ENCODE measurements at places on chromosomes 7 and 10.

DNA sequence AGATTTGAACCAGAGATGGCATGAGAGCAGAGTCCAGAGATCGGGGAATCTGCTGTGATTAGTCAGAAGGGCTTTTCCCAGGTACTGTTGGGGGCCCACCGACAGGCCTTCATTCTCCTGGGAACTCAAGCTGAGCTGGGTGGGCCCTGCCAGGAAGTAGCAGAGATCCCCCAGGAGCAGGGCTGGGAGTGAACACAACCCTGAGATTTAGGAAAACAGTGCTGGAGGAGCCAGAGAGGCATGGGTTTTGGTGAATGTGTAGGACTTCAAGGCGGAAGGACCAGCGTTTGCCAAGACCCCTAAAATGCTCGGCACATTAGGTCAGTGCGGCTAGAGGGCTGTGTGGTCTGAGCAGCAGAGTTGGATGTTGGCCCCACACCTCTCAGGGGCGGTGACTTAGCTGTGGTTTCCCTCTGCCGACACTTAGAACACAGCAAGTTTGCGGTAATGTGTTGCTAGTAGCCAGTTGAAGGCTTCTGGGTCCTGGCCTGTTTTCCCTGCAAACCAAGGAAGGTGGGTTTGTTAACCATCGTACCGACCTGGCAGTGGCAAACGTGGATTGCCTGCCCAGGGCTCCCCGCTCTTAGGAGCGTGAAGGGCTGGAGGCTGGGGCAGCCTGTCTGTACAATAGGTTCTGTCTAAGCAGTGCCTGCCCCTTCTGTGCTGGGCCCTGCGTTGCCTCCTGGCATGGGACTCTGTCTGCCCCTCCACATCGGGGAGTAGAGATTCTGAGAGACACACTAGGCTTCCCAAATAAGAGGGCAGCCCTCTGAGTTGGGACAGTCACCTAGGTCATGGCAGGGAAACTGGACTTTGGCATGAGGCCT is 14.0 kb downstream of the NACAD start:
- H3K36me3 ChIP-seq = peaks cover 26% of the 10 kb centered on the region
- no peaks in the 10 kb centered on the region for H3K4me1 ChIP-seq
- DNase-seq = no peak
- no peak overlapping the region for H3K4me3 ChIP-seq
- no peak overlapping the region for H3K27ac ChIP-seq

GRCh38 chr10:75137533-75138438 is 26.3 kb downstream of the SAMD8 start:
- H3K4me1 ChIP-seq = peaks cover 32% of the 10 kb centered on the region
- peak overlapping the region; percentile 13 for H3K27ac ChIP-seq
- DNase-seq = no peak

DNA sequence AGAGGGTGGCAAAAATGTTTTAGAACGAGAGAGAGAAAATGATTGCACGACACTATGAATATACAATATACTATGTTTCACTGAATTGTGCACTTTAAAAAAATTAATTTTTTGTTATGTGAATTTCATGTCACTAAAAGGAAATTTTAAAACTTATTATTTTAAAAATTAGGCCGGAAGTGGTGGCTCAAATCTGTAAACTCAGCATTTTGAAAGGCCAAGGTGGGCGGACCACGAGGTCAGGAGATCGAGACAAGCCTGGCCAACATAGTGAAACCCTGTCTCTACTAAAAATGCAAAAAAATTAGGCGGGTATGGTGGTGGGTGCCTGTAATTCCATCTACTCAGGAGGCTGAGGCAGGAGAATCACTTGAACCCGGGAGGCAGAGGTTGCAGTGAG is 642.5 kb downstream of the XPNPEP1 start:
- H3K27me3 ChIP-seq = no peaks in the 10 kb centered on the region
- DNase-seq = no peak
- H3K4me1 ChIP-seq = no peaks in the 10 kb centered on the region
- no peak overlapping the region for H3K27ac ChIP-seq

DNA sequence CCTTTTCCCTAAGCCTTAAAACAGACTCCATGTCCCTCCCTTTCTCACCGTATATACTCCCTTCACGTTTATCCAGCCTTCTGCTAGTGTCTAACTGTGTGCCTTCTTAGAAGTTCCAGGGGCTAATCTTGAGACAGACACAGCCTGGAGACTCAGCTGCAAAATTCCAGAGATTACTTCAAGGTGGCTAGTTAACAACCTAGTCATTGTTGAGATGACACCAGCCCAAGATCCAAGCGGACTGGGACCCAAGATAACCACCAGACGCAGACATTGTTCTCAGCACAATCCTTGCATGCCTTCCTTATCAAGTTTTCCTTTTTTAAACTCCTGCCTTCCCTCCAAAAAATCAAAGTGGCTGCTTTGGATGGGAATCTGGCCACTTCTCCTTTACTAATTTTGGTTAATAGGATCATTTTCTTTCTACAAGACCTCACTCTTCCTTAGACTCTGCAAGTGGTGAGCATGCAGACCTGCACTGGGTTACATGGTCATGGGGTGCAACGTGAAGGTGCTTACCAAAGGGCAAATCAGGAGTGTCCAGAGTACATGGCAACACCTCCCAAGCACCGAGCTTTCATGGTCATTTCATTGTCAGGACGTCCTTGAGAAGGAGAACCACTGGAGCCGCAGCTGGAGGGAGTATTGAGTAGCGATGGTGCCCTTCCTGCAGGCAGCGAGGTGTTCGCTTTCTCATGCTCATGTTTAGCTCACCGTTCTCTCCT is 69.7 kb downstream of the ANLN start:
- H3K27ac ChIP-seq = no peak overlapping the region
- DNase-seq = no peak

DNA sequence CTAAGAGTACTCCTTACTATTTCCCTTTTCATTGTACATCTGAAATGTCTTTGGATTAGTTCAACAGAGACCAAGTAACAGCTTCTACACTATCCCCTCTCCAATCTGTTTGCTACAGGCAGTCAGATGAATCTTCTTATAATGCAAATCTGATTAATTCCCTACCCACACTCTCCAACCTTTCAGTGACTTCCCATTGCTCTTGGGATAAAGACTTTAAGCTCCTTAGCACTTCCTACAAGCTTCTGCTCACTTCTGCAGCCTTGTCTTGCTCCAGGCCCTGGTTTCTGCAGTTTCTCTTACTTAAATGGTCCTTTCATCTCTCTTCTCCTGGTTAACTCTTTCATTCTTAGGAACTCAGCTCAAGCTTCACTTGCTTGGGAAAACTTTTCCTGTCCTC is 65.2 kb upstream of the FEZF1 start:
- H3K4me1 ChIP-seq = no peaks in the 10 kb centered on the region
- no peak for DNase-seq
- no peaks in the 10 kb centered on the region for H3K36me3 ChIP-seq

DNA sequence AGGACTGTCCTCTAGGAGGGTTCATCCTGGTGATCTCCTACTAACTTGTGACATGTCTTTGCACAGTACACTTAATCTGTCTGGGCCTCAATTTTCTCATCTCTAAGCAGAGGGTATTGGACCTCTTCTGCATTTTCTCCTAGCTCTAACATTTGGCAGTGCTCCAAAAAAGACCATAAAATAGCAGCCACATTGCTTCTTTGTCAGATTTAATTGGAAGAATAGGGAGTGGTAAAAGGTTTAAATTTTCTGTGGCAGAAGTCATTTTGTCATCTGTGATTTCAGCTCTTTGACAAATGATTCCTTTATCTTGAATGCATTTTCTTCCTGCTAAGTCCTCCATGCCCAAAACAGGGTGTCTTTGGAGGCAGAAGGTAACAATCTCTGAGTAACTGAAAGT is 289.9 kb upstream of the LRGUK start:
- H3K4me3 ChIP-seq = no peak overlapping the region
- no peak overlapping the region for H3K27ac ChIP-seq
- H3K4me1 ChIP-seq = no peaks in the 10 kb centered on the region
- H3K36me3 ChIP-seq = no peaks in the 10 kb centered on the region

GRCh38 chr7:149199234-149199995 is 4.1 kb downstream of the ZNF282 start:
- DNase-seq = no peak
- H3K27ac ChIP-seq = peak overlapping the region; percentile 82
- no peaks in the 10 kb centered on the region for H3K27me3 ChIP-seq
- peaks cover 21% of the 10 kb centered on the region for H3K4me1 ChIP-seq

DNA sequence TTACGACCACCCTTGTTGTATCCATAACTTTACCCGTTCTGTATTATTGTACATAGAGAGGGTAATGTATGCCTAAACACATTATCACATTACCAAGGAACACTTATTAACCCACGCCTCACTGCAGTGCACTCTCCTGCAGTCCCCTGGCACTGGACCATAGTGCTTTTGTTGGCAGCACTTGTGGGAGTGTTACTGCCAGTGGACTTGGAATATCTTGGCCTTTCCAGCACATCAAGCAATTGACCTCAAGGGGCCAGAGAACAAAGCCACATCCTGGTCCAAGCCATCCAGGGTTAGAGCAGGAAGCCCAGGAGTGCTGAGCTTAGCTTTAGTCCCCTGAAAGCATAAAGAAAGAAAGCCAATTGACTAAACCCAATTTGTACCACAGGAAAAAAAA is 304.2 kb downstream of the PCDH15 start:
- H3K36me3 ChIP-seq = no peaks in the 10 kb centered on the region
- no peak overlapping the region for H3K4me3 ChIP-seq
- no peaks in the 10 kb centered on the region for H3K4me1 ChIP-seq
- no peak overlapping the region for H3K27ac ChIP-seq
- no peak for DNase-seq

DNA sequence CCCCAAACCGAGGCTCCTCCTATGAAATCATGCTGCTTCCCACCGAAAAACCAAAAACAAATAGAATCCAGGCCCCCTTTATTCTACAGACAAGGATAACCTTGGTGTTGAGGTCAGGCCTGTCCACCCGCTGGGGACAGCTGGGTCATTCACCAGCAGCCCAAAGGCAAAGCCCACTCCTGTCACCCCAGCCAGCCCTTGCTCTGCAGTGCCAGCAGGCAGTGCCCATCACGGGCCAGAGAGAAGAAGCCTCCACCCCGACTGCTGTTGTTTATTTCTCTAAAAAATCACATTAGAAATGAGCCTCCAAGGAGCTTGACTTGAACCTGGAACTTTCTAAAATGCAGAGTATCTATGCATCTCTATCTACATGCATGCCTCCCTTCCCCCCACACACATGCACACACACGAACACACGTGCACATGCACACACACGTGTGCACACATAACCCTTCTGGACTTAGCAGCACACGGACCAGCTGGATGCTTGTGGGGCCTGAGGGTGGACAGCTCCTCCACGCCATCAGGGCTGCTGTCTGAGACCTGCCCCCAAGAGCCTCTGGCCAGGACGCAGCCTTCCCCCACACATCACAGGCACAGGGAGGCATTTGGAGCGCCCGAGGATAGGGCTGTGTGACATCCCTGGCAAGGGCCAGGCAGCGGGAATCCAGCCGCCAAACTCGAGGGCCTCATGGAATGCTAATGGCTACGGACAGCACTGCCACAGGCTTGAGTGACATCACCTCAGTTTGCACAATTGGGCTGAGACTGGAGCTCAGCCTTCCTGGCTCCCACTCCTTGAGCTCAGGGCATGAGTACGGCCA is 22.8 kb downstream of the PRKAG2 start:
- DNase-seq = no peak
- no peak overlapping the region for H3K27ac ChIP-seq
- no peaks in the 10 kb centered on the region for H3K27me3 ChIP-seq
- no peak overlapping the region for H3K4me3 ChIP-seq

GRCh38 chr7:1065585-1066241 is 21.4 kb downstream of the GPR146 start:
- no peaks in the 10 kb centered on the region for H3K36me3 ChIP-seq
- H3K4me3 ChIP-seq = no peak overlapping the region
- no peak for DNase-seq
- H3K27me3 ChIP-seq = no peaks in the 10 kb centered on the region
- H3K4me1 ChIP-seq = no peaks in the 10 kb centered on the region

GRCh38 chr10:101644002-101644401 is 51.0 kb downstream of the FBXW4 start:
- no peaks in the 10 kb centered on the region for H3K4me1 ChIP-seq
- no peaks in the 10 kb centered on the region for H3K36me3 ChIP-seq
- H3K27ac ChIP-seq = no peak overlapping the region
- no peak overlapping the region for H3K4me3 ChIP-seq

DNA sequence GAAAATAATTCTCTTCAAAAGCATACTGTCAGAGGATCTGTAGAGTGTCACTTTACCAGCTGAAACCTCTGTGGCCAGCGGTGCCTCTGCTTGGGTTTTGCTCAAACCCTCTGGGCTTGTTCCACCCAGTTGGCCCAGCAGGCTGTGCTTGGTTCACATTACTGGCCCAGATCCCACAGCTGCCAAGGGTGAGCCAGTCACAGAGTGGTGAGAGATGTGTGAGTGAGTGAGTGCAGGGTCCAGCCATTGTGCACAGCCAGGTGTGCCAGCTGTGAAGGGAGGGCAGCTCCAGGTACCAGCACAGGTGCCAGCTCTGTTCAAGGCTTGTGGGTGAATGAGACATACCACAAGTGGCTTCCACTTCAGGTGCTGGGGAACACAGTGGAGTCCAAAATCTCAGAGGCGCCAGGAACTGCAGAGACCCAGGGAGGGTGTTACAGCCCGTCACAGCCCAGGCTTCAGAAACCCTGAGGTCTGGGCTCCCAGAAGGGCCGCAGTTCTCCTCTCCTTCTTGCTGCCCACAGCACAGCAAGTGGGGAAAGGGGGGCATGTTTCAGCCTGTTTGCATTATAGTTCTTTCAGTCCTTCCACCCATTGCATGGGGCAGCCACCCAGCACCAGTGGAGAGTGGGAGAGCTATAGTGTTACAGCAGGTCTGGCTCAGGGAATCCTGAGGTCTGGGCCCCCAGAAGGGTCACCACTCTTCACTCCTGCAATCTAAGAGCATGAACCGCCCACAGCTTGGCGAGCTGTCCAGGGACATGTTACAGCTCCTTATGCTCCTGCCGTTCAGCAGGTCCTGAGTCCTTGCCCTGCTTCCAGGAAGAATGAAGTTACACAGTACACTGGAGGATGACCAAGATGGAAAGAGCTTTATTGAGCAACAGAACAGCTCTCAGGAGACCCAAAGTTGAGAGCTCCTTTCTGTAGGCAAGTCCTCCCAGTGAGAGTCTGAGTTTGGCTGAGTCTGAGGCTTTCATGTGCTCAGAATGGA is 931.7 kb upstream of the SORCS1 start:
- peaks cover 3% of the 10 kb centered on the region for H3K27me3 ChIP-seq
- H3K36me3 ChIP-seq = no peaks in the 10 kb centered on the region
- H3K4me1 ChIP-seq = no peaks in the 10 kb centered on the region
- no peak overlapping the region for H3K4me3 ChIP-seq
- no peak overlapping the region for H3K27ac ChIP-seq
- no peak for DNase-seq

DNA sequence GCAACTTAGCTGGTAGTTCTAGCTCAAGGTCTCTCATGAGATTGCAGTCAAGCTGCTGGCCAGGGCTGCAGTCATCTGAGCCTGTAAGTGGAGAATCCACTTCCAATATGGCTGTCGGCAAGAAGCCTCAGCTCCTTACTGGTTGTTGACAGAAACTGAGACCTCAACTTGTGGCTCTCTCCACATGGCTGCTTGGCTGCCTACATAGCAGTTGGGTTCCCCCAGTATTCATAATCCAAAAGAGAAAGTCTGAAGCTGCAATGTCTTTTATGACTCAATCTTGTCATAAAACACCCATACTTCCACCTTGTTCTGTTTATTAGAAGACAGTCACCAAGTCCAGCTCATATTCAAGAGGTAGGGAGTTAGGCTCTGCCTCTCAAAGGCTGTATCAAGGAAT is 334.9 kb upstream of the KMT2E start:
- no peaks in the 10 kb centered on the region for H3K36me3 ChIP-seq
- H3K27me3 ChIP-seq = peaks cover 8% of the 10 kb centered on the region
- H3K4me1 ChIP-seq = no peaks in the 10 kb centered on the region
- no peak overlapping the region for H3K27ac ChIP-seq

GRCh38 chr10:70974351-70974901 is 86.1 kb upstream of the PCBD1 start:
- no peaks in the 10 kb centered on the region for H3K36me3 ChIP-seq
- no peak overlapping the region for H3K27ac ChIP-seq
- no peaks in the 10 kb centered on the region for H3K4me1 ChIP-seq
- no peaks in the 10 kb centered on the region for H3K27me3 ChIP-seq

All from RWPE2 (cell line).